ENCODE measurements at places on chromosomes 6 and 20. TPM values are rescaled to one million over a fixed set of nuclear protein-coding genes. Genes with fewer than 3 reads are reported as not detected.

- DNase-seq = no peak
These were observed 146.6 kb upstream of the GLP1R start for GRCh38 chr6:38901802-38902522.

- DNase-seq = no peak
These were observed 16.9 kb downstream of the GPR31 start for GRCh38 chr6:167140589-167141474.

GRCh38 chr6:156982168-156982567 lies 205.0 kb downstream of the ARID1B start:
- no peak for DNase-seq

- no peak for DNase-seq
These were observed 16.2 kb upstream of the CST3 start for GRCh38 chr20:23654000-23654399.

- no peak for DNase-seq
These were observed 260.0 kb upstream of the CDYL start for GRCh38 chr6:4516206-4516605.

GRCh38 chr6:153003366-153003690 lies 819 bp upstream of the MTRF1L start:
- DNase-seq = no peak

DNA sequence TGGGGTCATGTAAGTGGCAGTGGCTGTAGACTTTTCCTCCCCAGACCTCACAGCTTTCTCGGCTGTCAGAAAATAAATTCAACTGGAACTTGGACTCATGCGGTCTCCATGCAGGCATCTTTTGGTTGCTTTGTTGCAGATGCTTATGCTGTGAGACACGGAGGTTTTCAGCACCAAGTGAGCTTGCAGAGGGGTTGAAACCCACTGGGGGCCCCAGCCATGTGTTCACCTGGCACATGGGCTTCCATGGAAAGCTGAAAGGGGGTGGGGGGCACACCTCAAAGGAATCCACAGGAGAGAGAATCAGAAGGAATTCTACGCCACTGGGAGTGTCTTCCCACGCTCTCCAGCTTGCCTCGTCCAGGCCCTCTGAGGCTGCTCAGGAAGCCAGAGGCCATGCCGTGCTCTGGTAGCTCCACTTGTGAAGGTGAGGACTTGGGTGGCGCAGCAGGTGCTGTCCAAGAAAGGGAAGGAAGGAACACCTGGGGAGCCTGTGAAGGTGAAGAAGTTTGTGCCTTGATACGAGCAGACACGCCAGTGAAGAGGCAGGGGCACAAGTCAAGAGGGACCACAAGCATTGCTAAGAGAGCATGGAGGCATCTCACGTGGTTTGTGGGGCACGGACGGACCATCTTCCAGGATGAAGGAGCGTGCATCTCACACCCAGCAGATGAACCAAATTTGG lies 134.3 kb upstream of the PMEPA1 start:
- no peak for DNase-seq

DNA sequence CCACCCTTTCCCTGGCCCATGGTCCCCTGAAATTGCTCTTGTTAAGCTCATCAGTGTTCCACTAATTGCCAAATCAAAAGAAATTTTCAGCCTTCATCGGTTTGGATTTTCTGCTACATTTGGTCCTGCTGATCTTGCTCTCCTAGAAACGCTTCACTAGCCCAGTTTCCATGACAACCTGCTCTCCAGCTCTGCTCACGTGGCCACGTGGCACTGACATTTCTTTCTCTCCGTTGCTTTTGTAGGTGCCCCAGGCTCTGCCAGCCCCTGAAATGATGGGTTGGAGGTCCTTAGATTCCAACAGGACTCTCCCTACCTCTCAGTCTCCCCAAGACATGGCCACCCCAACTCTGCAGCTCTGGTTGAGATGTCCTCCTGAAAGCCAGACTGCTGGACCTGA lies 45.8 kb upstream of the NNAT start:
- DNase-seq = no peak

DNA sequence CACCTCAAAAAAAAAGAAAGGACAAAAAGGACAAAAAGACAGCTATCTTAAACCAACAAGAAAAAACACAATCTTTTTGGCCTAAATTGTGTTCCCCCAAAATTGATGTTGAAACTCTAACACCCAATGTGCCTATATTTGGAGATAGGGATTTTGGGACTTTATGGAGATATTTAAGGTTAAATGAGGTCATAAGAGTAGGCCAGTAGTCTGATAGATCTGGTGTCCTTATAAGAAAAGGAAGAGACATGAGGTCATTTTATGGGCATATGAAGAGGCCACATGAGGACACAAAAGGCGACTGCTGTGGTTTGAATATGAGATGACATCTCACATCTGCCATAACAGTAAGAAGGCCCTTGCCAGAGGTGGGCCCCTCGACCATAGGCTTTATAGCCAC lies 49.5 kb downstream of the TRIM38 start:
- no peak for DNase-seq

DNA sequence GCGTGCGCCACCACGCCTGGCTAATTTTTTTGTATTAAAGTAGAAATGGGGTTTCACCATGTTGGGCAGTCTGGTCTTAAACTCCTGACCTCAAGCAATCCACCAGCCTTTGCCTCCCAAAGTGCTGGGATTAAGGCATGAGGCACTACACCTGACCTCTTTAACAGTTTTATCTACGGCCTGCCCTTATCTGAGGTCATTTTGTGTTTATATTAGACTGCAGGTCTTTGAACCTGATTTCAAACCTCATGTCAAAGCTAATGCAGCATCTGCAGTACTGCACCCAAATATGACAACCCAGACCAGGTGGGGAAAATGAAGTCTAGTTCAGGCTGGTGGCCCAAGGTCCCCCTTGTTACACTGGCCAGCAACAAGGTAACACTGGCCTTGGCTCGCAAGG lies 89.3 kb upstream of the ARMC2 start:
- DNase-seq = no peak

GRCh38 chr6:128343706-128344105 lies 176.7 kb downstream of the PTPRK start:
- DNase-seq = no peak

DNA sequence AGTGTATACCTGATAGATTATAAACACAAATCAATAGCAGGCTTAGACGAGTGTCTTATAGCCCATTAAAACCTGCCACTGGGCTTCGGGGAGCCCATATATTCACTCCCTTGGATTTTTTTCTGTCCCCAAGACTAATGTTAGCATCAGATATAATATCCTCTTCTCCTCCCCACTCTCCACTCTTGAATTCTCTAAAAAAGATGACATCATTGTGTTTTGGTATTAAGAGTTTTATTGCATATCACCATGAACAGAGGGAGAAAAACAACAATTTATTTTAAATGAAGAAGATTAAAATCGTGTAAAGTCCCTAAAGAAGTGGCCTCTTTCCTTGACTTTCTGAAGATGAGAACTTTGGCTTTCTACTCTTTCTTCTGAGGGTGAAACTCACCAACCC lies 84.4 kb downstream of the MLIP start:
- DNase-seq = no peak

GRCh38 chr6:47097092-47097945 lies 55.2 kb upstream of the ADGRF1 start:
- no peak for DNase-seq

DNA sequence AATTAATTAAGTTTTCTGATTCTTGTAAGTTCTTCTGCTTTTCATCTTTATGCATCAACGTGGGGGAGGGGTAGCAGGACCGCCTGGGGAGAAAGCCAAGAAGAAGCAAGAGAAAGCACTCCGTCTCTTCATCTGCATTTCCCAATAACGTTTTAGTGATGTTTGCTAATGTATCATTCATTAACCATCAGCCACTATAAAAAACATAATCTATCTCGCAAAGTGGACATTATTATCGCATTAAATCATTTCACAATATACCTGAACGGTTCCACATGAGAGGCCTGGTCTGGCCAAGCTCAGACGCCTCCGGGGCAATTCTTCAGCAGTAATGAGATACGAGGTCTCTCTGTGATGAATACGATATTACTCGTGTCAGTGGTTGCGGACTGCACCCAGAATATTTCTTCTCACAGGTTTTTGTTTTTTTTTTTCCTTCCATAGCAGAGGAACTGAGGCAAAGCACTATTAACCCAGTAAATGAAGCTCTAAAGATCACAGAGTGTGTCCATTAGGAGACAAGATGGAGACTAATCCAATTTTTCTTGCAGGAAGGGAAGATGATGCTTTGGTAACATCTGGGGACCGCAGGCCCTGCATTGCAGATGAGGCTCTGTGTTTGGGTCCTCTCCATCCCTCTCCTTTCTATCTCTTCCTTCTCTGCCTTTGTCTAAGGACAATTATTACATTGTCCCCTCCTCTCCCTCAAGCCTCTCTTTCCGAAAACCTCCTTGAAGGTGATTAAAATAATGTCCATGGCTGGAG lies 156.1 kb downstream of the SLC35B3 start:
- no peak for DNase-seq

- no peak for DNase-seq
These were observed 325.6 kb downstream of the BTBD3 start for GRCh38 chr20:12243327-12243726.

GRCh38 chr6:21140966-21141365 lies 452.6 kb upstream of the SOX4 start:
- DNase-seq = no peak

DNA sequence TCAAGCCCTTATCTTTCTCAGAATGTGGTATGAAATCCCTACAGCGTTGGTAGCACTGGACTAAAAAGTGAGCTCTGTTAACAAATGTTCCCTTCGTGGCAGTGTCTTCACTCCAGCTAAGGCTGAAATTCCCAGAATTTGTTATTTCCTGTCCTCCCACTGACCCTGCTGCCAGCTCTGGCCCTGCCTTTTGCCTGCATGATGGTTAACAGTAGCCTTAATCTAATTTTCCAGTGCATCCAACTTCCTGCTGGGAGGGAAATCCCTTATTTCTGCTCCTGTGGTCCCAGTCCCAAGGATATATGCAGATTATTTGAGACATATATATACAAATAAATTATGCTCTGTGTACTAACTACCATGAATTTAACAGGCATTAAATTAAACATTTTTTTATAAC lies 157.2 kb upstream of the CARMIL1 start:
- peak; percentile 70 for DNase-seq

DNA sequence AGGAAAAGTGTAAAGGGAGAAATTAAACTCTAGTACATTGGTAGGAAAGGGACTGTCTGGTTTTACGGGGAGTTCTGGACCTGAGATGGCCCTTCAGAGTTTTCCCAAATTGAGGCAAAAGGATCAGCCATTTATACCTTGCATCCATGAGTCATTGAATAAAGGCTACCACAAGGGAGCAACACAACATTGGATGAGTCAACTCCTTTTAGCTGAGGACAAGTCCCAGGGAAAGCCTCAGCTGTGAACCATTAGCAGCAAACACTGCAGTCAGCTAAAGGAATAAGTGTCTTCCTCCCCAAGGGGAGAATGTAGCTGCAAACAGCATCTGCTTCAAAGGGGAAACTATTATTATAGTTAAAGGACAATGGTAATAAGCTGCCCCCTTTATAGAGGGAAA lies 468.7 kb upstream of the ID4 start:
- DNase-seq = no peak

GRCh38 chr20:43572891-43573290 lies 14.1 kb downstream of the SGK2 start:
- DNase-seq = no peak

GRCh38 chr20:58140787-58141425 lies 87.5 kb downstream of the ANKRD60 start:
- no peak for DNase-seq

GRCh38 chr20:51354769-51355319 lies 187.7 kb downstream of the NFATC2 start:
- no peak for DNase-seq

DNA sequence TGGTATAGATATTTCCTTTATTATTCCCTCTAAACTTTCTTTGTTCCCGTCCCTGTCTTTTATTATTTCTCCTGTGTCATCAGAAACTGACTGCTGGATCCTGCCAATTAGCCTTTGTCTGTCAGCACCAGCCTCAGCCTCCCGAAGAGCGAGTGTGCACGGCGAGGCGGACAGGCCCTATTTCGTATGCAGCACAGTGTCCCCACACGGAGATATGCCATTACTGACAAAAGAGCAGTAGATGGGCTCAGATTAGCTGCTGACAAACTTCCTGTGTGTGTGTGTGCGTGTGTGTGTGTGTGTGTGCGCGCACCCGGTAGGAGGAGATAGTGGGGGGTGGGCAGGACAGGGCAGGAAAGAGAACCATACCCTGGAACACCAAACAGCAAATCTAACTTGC lies 99.5 kb upstream of the ZFP64 start:
- no peak for DNase-seq

DNA sequence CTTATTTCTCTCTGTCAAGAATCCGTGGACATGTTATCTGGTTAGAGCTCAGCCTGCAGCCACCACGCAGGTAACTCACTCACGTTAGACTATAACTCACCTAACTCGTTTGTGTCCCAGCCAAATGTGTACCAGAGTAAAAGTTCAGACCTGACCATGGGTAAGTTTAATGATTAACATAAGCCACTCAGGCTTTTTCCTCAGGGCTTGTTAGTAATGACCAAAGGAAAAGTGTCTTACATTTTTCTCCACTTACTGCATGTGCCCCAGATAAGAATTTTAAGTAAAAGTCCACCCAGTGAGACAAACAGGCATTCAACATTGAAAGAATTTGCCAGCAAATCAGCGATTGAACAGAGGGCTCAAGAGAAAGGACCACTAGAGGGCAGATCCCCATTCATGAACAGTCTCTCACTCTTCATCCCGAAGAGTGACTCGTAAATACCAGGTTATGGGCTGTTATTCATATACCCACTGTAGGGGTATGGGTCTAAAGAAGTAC lies at the start of gene PKHD1:
PKHD1 (minus strand) TSS at position 116 of the 502 bp plus-strand sequence. CDS start 2,680 bp downstream, outside the sequence.
- DNase-seq = no peak

DNA sequence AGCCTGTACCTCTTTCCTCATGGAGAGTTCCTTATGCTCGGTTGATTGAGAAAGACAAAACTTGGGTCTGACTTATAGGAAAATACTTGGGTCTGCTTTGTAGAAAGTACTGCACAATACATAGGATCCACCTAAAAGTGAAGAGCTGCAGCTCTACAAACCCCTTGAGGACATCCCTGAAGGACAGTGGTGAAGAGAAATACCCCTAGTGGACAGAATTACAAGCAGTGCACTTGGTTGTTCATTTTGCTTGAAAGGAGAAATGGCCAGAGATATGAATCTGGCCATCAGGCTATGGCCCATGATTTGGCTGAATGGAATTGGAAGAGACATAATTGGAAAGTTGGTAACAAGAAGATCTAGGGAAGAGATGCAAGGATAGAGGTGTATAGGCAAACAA lies 8.3 kb downstream of the CD24 start:
- DNase-seq = no peak

DNA sequence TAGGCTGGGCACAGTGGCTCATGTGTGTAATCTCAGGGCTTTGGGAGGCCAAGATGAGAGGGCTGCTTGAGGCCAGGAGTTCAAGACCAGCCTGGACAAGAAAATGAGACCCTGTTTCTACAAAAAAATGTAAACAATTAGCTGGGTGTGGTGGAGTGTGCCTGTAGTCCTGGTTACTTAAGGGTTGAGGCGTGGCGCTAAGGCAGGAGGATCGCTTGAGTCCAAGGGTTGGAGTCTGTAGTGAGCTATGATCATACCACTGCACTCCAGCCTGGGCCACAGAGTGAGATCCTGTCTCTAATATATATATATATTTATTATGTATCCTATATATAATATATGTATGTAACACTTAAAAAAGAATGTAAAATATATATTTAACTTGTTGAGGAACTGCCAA lies 7.9 kb upstream of the ABRACL start:
- DNase-seq = no peak

The SLC12A5 gene
- not detected for total RNA-seq

The SSTR4 gene
- total RNA-seq = not detected

The VSTM2L gene
- 17.7 TPM for total RNA-seq

The VWA7 gene
- 12.1 TPM for total RNA-seq

The CGA gene
- total RNA-seq = 0.49 TPM

The RIPOR2 gene
- 2.6 TPM for total RNA-seq

The MUCL3 gene
- total RNA-seq = not detected

The HLA-G gene
- not detected for total RNA-seq

The PIM1 gene
- total RNA-seq = 27.8 TPM

The RAB32 gene
- 7.6 TPM for total RNA-seq

The TRIM10 gene
- total RNA-seq = not detected
